GM23338 (cell line): ENCODE measurements at places on chromosomes 2 and 18.

GRCh38 chr18:48046843-48047242 is 116.4 kb upstream of the SMAD2 start:
- DNase-seq, result no peak

GRCh38 chr18:59932401-59932800 is 32.6 kb downstream of the PMAIP1 start:
- DNase-seq, result no peak

GRCh38 chr2:218418717-218419458 is at the start of gene VIL1:
Gene VIL1, plus strand, starts transcription at chr2:218419123. Its CDS starts 4,656 bp downstream, at chr2:218423779.
- peak; percentile 63 for DNase-seq

GRCh38 chr2:40359811-40360210 is 92.1 kb downstream of the SLC8A1 start:
- no peak for DNase-seq

GRCh38 chr18:59051470-59052165 is 88.1 kb upstream of the SEC11C start:
- DNase-seq, result no peak

DNA sequence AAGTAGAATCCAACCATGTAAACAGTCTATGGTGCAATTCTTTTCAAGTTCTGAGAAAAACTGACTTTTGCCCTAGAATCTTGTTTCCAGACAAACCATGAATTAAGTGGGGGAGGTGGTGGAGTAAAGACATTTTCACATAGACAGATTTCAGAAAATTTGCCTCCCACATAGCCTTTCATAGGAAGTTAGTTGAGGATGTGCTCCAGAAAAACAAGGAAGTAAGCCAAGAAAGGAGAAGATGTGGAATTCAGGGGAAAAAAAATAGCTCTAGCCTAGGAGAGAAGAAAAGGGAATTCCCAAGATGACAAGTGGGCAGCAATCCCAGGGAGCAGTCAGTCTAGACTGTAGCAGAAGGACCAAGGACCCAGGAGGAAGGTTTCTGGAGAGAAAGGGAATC is 17.4 kb downstream of the RUFY4 start:
- no peak for DNase-seq

GRCh38 chr2:27164960-27165763 is 16.4 kb downstream of the TCF23 start:
- DNase-seq, result no peak

DNA sequence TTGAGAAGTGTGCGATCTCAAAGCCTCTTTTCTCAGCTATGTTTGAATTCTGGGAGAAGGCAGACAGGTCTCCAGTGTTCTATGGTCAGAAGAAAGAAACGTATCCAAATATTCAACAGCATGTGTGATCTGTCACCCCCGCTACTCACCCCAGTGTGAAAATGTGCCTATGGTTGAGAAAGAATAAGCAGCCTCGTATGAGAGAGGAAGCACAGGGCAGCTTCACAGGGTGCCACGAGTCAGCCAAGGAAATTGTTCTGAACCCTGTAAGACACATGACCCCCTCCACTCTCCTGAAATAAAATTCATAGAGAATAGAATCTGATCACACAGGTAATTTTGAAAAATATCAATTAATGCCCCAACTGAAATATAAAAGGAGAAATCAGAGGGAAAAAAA is 8.0 kb upstream of the SF3B1 start:
- no peak for DNase-seq

DNA sequence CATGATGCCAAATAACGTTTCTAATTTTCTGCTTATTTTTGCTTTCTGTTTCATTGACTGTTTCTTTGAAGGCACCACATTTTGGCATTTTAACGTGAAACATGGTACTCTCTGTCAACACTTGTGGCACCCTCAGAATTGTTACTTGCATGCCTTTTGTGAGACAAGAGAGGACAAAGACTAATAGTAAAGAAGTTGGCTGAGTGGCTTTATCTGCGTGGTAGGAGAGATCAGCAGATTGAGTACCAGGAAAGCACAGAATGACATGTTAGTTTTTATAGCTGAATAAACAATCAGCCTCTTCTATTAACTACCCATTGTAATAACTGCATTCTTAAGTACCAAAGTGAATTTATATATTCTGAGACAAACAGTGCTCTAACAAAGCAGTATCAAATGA is 8.6 kb downstream of the ZNF638 start:
- no peak for DNase-seq

- DNase-seq, result peak; percentile 27
These were observed 127.0 kb downstream of the FAM168B start for GRCh38 chr2:130966149-130966774.

DNA sequence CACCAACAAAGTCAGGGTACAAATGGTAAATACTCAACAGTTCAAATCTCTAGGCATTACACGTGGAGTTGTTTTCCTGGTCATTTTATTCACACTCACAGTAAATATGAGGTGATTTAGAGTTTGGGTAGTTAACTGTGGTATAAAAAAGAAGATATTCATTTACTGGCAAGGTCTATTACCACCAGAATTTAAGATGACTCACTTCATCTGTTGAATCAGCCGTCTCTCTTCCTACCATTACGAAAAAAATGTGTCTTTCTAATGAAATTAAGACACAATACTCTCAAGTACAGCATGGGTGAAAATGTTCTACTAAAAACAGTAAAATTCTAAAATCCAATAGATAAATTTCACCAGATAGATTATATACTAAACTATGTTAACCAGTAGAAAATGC is 21.0 kb upstream of the GPR75 start:
- no peak for DNase-seq

GRCh38 chr18:39571511-39571910 is 2005.9 kb upstream of the CELF4 start:
- DNase-seq, result peak; percentile 80

- no peak for DNase-seq
These were observed 86.2 kb upstream of the THOC1 start for GRCh38 chr18:354003-354402.

DNA sequence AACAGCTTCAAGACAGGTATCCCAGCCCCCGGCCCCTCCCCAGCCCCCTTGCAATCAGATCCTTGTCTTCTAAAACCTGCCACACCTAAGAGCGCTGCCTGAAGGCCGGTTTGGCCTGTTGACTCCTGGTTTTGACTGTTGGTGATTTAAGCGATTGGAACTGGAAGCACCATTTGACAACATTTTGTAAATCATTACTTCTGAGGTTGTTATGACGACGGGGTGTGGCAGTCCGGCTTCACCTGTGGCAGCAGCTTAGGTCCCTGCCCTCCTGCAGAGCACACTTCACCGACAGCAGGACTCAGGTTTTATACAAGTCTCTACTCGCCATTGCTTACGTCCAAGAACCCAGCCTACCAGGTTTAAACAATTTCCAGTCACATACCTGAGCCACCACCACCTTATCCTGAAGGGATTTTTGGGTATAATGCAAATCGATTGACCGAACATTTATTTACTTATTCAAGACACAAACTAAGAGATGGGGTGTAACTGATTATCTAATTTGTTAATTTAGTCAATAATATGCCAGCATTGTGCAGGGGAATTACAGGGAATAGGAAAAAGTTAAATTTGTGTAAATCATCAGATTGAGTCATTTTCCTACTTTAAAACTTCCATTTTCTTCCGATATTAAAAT is 707 bp upstream of the DGUOK start:
- DNase-seq, result peak; percentile 26

DNA sequence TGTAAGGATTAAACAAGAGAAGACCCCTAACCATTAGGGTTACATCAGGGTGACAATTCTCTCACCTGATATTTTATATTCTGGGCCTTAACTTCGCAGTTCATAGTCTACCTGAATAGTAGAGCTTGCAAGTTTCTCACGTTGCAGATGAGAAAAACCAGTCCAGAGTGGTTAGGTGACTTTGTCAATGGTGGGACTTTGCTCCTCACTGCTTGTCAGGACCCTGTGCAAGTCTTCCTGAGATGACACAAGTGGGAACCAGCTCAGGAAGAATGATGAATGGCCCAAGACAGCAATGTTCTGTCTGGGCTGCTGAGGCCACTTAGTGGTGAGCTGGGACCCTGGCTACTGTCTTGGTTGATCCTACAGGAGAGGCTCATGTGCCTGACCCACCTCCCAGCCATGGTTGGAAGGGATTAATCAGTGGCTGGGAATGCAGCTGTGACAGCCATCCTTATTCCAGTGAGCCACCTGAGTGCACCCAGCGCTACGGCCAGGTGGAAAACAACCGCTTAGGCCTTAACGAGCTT is 16.9 kb downstream of the LGALSL start:
- no peak for DNase-seq

DNA sequence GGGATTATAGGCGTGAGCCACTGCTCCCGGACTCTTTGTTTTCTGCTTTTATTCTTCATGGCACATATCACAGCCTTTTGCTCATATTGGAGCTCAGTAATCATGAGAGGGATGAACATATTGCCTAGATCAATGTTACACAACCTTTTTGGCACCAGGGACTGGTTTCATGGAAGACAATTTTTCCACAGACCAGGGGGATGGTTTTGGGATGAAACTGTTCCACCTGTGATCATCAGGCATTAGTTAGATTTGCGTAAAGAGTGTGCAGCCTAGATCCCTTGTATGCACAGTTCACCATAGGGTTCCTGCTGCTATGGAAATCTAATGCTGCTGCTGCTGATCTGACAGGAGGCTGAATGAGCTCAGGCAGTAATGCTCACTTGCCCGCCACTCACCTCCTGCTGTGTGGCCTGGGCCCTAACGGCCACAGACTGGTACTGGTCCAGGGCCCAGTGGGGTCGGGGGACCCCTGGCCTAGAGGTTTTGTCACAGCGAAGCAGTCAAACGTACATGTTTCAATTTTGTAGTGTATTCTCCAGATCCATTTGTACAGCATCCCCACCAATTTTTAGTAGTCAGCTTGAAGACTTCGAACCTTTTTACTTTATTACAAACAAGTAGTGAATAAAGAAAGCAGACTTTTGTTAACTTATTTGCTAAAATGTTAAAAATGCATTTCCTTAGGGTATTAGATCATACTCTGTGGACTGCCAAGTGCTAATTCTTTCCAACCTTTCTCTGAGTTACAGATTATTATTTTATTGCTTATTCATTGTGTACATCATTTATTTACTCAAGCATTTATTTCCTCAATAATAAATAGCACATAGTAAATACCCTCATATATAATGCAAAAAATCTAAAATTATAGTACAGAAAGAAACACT is 6.2 kb downstream of the DAW1 start:
- DNase-seq, result no peak

DNA sequence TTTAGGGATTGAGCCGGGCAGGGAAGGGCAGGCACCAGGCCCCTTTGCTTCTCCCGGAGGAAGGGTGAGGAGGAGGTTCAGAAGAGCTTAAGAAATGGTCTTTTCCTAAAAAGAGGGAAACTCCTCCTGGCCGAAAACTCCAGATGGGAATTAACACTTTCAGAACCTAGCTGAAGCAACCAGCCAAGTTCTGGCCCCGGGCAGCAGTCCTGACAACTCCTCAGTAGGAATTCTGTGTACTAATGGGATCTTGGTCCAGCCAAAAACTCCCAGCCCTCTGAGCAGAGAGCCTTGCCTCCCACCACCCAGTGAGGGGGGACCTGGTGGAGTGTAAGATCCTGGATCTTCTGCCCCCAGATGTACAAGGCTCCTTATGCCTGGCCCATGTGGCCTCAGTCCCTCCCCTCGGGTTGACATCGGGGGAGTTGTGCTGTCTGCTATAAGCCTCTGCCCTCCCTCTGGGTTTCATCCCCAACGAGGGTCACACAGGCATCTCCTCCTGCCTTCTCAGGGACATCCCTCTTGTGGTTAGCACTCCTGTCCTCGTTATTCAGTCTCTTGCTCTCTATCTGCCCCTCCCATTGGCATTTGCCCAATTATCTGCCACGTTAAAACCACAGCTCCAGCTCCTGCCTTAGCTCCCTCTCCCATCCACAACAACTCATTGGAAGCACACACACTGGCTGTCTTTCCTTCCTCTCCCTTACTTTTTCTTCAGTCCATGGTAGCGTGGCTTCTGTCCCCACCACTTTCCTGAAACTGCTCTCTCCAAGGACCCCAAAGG is 184.6 kb downstream of the CYP26B1 start:
- DNase-seq, result no peak

DNA sequence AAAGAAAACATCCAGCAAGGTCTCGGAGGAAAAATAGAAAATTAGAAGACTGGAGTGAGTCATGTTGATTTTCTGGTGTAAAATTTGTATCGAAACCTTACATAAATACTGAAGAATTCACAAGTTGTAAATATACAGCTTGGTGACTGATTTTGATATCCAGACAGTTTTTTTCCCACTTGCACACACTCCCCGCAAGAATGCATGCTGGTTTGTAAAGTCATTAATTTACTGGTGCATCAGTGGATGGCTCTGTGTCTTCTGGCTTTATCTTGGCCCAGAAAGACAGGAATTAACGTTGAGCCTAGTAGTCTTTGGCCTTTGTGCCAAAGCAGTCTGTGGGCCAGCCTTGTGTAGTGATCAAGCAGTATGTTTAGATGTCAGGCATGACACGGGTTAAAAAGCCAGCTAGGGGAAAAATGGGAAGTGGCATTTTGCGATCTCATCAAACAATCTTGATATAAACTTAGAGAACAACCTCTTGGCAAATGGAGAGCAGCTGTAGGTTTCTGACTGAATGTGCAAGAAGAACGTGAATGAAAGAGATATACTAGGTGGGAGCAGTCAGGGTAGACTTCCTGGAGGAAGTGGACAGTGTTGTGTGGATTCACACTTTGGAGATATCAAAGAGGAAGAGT is 22.7 kb upstream of the CASP8 start:
- DNase-seq, result no peak

DNA sequence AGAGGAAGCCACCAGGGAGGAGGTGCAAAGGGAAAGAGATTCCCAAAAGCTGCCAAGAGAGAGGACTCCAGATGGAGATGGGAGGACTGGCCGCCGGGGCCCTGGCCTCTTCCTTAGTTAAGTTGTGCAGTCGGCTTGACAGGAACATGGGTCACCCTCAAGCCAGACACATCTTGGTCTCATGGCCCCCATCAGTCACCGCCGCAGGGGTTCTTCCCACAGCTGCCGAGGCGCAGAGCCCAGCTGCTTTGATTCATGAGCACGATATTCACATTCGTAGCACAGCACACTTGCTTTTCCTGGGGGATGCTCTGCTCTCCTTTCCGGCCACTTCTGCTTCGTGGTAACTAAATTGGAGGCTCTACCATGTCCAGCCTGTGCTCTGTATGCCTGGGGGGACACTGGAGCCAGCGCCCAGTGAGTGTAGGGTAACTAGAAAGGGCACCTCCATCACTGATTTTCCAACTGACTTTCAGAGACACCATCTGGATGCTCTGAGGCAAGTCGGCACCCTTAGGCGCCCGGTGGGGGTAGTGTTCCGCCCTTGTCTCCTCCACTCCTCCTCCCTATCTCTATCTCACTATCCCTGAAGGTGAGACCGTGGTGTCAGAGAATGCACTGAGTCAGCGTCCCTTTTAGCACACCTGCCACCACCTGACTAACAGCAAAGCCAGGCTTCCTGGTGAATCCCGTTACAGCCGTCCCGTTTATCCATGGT is 13.3 kb downstream of the TWIST2 start:
- DNase-seq, result no peak

DNA sequence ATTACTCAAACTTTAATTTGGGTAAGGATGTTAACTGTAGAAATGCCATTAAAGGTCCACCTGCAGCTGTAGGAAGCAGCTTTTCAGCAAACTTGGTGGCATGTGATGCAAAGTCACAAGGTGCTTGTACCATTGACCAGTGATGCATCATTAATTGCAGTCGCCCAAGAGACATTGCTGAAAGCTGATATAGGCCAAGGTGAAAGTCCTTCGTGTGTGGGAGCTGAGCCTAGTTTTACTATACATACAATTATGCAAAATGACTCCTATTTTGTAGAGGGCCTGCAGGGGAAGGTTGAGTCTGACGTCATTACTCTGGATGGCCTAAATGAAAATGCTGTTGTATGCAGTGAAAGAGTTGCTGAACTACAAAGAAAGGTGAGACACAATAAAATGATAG is 40.5 kb downstream of the ALMS1 start:
- no peak for DNase-seq
